ENCODE measurements at places on chromosomes 5 and 9. TPM values are rescaled to one million over a fixed set of nuclear protein-coding genes. Genes with fewer than 3 reads are reported as not detected.

NUTM2F gene
- polyA plus RNA-seq = not detected

LEAP2 gene
- polyA plus RNA-seq = 1.2 TPM

IL3 gene
- not detected for polyA plus RNA-seq

LHX3 gene
- not detected for polyA plus RNA-seq

OLFML2A gene
- 1.1 TPM for polyA plus RNA-seq

MOCS2 gene
- polyA plus RNA-seq = 28.2 TPM

RNF208 gene
- not detected for polyA plus RNA-seq

NR5A1 gene
- not detected for polyA plus RNA-seq

GPX8 gene
- polyA plus RNA-seq = 40.1 TPM

SERF1A gene
- 4.1 TPM for polyA plus RNA-seq

GARIN3 gene
- not detected for polyA plus RNA-seq

SPINK7 gene
- 0.87 TPM for polyA plus RNA-seq

VCAN gene
- polyA plus RNA-seq = 2.2 TPM

DNA sequence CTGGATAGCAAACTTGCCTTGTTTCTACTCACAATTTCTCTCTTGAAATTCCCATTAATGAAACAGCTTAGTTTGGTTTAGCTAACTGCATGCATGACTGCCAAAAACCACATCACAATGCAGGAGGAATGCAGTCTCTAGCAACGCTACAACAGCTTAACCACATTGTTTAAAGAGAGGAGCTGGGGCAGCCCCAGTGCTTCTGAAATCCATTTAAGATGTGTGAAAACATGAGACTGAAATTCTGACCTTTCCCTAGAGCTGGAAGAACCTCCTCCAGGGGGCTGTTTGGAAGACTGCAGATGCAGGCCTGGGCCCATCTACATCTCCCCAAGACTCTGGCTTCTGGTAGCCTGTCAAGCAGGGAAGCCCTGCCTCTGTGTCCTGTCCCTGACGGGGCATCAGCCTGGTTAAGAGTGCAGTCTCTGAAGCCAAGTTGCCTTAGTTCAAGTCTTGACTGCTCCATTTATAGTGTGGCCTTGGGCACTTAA, 157.1 kb downstream of the ZNF462 start:
- DNase-seq = no peak

DNA sequence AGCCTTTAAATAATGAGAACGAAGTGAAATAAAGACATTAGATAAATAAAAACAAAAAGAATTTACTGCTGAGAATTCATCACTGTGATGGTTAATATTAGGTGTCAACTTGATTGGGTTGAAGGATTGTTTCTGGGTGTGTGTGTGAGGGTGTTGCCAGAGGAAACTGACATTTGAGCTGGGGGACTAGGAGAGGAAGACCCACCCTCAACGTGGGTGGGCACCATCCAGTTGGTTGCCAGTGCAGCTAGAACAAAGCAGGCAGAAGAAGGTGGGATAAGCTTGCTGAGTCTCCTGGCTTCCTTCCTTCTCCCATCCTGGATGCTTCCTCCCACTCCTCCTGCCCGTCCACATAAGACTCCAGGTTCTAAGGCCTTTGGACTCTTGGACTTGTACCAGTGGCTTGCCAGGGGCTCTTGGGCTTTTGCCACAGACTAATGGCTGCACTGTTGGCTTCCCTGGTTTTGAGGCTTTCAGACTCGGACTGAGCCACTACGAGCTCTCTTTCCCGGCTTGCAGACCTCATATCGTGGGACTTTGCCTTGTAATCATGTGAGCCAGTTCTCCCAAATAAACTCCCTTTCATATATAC, 43.7 kb upstream of the ABL1 start:
- no peak for DNase-seq

- no peak for DNase-seq
Measured at GRCh38 chr9:126734877-126735276, 70.0 kb upstream of the ZBTB43 start.

DNA sequence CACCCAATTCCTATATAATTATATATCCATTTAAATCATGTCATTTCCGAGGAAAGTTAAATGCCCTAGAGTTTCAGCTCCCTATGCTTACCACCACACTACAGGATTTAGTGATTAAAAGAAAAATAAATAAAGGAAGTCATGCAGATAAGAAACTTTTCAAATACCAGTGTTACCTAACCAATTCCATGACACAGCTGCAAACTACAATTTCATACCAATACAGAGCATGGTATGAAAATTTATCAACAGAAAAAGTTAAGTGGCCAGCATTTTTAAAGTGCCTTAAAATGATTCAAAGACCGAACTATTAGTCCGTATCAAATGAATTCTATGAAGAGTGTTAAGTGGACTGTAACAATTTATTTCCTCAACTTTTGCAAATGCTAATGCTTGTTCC, 35.9 kb downstream of the CEP120 start:
- DNase-seq = no peak

- DNase-seq = no peak
Measured at GRCh38 chr9:98552331-98552730, 156.4 kb downstream of the GABBR2 start.

DNA sequence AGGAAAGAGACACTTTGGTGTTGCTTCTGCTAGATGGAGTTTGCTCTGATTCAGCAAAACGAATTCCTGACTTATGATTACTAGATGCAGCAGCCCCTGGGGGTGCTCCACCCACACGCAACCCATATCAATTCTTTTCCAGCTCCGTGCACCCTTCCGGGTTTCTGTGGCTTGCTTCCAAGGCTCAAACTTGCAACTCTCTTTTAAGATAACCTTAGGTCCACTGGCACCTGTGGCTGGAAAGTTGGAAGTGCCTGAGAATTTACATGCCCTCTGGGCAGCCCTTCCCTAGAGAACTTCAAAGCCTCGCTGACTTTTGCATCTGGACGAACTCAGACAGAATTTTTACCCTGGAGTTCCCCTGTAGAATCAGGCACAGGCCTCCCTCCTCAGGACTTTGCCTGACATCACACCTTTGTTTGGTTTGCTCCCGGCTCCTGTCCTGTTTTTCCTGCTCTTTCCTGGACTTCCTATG, 224.9 kb downstream of the SNX18 start:
- peak; percentile 69 for DNase-seq

- no peak for DNase-seq
Measured at GRCh38 chr5:180649297-180650039, at the start of gene FLT4. Gene FLT4 (minus strand): TSS chr5:180649600. CDS start chr5:180649545, 55 bp downstream.

DNA sequence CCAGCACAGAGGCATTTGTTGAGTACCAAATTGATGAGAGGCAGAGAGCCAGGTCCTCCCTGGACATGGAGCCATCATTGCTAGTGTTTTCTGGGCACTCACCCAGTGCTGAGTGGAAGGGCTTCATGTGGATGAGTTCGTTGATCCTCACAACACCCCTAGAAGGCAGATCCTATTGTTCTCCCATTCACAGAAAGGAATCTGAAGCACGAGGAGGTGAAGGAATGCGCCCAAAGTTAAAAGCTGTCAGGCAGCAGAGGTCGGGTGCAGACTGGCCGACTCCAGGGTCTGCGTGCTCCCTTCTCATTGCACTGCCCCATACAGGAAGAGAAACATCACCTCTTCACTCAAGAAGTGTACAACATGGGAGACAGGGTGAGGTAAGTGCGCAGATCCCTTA, 153.5 kb upstream of the TNPO1 start:
- DNase-seq = no peak

DNA sequence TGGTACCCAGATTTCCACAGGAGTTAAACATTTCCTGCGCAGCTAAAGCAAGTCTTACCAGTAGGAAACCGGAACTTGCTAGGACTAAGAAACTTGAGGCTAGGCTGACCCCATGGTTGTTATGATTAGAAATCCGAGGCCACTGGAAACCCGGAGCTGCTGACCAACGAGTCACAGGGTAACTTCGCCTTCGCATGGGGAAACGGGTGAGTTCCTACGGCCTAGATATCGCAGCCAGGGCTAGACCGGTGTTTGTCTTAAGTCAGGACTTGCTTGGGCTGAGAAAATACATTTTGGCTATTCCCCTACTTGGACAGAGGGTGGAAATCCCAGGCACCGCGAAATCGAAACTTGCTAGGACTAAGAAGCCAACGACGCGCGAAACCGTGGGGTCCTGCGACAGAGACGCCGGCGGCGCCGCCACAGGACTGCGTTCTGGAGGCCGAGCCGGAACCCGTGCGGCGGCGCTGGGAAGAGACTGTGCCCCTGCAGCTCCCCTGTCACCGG, 1.6 kb upstream of the ANXA2R start:
- no peak for DNase-seq

GRCh38 chr5:160467555-160468362, 46.1 kb downstream of the PTTG1 start:
- no peak for DNase-seq

- DNase-seq = no peak
Measured at GRCh38 chr9:76127637-76128036, 237.2 kb downstream of the PCSK5 start.

DNA sequence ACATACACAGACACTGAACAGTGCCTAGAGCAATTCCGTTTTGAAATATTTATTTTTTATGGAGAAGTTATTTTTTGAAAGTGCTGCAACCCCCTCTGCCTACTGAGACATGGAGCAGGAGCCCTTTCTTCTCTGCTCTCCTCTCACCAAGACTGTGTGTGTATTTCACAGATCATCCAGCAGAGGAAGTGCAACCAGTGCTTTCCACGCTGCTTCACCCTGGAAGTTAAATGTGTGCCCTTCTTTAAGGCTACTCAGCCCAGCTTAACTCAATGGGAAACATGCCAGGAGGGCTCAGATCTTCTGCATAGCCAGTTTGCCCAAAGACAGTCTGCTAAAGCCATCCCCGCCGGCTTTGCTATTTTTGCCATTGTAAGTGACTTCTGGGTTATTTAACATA, 606.3 kb downstream of the TLE1 start:
- DNase-seq = no peak

- no peak for DNase-seq
Measured at GRCh38 chr9:107465467-107466451, 23.8 kb downstream of the KLF4 start.

GRCh38 chr5:148970228-148970627, 92.6 kb downstream of the SH3TC2 start:
- DNase-seq = no peak

- DNase-seq = no peak
Measured at GRCh38 chr9:92961627-92962302, 14.4 kb downstream of the FGD3 start.

- no peak for DNase-seq
Measured at GRCh38 chr9:38687992-38688391, 31.9 kb downstream of the FAM240B start.

- DNase-seq = no peak
Measured at GRCh38 chr5:75310212-75310611, 26.8 kb upstream of the HMGCR start.

DNA sequence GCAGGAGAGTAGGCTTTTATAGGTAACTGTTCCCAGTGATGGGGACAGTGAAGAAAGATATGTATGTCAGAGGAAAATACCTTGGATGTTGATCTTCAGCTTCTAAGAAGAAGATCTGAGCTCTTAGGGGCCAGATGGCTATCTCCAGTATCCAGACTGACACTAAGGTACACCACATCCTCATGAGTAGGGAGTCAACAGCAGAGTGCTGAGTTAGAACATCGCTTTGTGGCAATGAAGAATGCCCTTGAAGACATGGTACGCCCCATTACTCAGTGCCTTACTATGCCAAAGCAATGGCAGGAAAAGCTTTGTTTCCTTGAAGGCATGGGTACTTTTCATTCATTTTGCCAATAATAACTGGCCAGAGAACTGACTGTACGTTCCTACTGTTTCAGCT, 263.7 kb downstream of the CEMIP2 start:
- DNase-seq = peak; percentile 73

DNA sequence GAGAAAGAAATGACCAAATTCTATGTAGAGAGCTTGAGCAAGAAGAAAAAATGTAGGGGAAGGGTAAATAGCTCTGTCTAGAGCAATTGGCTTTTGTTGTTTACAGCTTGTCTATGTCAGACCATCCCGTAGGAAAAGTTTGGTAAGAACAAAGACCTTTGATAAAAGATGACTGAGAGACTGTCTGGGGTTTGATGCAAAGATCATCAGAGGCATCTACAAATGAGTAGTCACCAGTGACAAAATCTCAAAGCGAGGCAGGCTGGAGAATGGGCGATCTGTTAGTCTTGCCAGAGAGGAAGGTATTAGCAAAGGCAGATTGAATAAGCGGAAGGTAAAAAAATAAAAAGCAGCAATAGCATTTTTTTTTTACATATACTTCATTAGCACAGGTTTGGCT, 125.0 kb upstream of the RASGRF2 start:
- DNase-seq = no peak

GRCh38 chr5:160921423-160922285, 69.6 kb upstream of the ATP10B start:
- no peak for DNase-seq

DNA sequence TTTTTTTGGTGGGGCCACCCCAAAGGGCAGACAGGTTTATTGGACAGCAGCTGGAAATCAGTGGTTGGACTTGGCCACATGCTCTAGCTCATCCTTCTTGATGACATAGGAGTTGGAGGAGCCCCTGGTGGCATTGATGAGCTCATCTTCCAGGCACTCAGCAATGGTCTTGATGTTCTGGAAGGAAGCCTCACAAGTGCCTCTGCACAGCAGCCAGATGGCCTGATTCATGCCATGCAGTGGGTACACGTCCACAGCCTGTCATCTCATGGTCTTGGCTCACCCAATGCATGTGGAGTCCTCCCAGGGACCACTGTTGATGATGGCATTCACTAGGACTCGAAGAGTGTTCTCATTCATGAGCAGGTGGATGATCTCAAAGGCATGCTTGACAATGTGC, 11.3 kb upstream of the RCL1 start:
- no peak for DNase-seq

DNA sequence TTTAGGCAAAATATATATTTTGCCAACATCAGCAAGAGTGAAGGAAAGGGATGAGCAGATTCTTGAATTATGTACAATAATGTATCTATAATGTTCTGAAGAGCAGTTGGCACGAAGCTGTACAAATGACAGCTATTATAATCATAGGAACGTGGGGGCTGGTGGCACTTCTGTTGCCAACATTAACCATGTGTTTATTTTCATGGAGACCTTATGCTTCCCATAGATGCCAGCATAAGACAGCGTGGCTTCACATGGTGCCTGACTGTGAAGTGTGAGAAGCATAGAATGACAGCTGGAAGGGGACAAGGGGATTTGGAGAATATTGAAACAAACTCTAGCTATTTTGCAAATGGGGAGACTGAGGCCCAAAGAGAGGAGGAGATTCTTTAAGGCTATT, 52.6 kb upstream of the ATP10B start:
- DNase-seq = no peak

GRCh38 chr9:14565352-14566016, 127.7 kb downstream of the ZDHHC21 start:
- no peak for DNase-seq

DNA sequence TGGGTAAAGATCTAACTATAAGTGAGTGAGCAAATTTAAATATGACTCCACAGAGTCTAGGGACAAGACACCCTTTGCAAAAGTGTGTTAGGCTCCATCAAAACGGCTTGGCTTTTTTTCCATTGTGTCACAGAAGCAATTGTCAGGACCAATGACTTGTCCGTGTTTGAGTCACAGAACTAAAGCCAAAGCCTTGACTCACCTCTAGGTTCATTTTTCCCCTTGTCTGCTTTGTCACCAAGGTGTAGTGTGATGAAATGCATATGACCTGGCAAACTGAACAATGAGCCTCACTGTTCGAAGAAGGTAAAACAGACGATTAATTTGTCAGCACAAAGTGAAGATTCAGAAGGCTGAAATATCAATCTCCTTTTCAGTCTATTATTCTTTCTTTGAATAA, 331.0 kb downstream of the GLIS3 start:
- no peak for DNase-seq

Measured in keratinocyte (primary cell).